CD4-positive, alpha-beta T cell (primary cell): ENCODE measurements at places on chromosomes 7 and 10.

DNA sequence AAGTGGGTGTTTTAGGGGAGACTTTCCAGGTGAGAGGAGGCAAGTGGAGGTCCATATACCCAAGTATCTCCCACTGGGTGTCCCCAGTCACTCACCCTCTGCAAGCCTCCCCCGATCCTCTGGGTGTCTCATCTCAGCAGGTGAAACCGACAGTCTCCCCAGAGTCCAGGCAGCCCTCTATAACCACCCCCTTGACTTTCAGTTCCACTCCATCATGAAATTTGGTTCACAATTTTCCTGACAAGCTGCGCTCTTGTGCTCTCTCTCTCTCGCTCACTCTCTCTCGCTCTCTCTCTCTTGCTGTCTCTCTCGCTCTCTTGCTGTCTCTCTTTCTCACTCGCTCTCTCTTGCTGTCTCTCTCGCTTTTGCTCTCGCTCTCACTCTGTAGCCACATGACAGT lies 8.1 kb upstream of the RABGEF1 start:
- H3K4me1 ChIP-seq: peaks cover 6% of the 10 kb centered on the region
- no peaks in the 10 kb centered on the region for H3K27me3 ChIP-seq
- no peak for DNase-seq
- H3K36me3 ChIP-seq: peaks cover 9% of the 10 kb centered on the region

- DNase-seq: no peak
- H3K27me3 ChIP-seq: no peaks in the 10 kb centered on the region
- H3K4me1 ChIP-seq: peaks cover under 1% of the 10 kb centered on the region
- no peak overlapping the region for H3K27ac ChIP-seq
- H3K4me3 ChIP-seq: no peak overlapping the region
These were observed 41.9 kb downstream of the PDGFA start for GRCh38 chr7:477626-478220.

GRCh38 chr10:97333351-97333600 lies 1.3 kb downstream of the FRAT2 start:
- DNase-seq: peak; percentile 24
- H3K27ac ChIP-seq: no peak overlapping the region
- H3K4me1 ChIP-seq: peaks cover 43% of the 10 kb centered on the region
- peaks cover 22% of the 10 kb centered on the region for H3K36me3 ChIP-seq
- H3K27me3 ChIP-seq: no peaks in the 10 kb centered on the region

DNA sequence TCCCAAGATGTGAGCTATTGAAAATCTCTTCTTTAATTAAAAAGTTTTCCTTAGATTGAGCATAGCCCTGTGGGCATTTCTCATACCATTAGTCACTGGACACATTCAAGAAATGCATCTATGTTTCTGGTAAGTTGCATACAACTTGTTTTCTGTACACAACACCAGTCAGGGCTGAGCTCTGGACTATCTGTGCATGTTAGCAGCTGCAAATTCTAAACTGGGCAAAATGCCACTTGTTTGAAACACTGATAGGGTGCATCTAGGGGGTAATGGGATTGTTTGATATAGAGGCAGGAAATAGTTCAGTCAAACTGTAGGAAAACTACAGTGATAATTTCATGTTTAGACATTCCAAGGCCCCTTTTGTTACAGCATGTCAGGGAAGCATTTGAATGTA lies 145.6 kb upstream of the NPY start:
- no peaks in the 10 kb centered on the region for H3K4me1 ChIP-seq
- no peaks in the 10 kb centered on the region for H3K36me3 ChIP-seq
- no peak overlapping the region for H3K27ac ChIP-seq
- no peak for DNase-seq
- H3K27me3 ChIP-seq: peaks cover 2% of the 10 kb centered on the region

DNA sequence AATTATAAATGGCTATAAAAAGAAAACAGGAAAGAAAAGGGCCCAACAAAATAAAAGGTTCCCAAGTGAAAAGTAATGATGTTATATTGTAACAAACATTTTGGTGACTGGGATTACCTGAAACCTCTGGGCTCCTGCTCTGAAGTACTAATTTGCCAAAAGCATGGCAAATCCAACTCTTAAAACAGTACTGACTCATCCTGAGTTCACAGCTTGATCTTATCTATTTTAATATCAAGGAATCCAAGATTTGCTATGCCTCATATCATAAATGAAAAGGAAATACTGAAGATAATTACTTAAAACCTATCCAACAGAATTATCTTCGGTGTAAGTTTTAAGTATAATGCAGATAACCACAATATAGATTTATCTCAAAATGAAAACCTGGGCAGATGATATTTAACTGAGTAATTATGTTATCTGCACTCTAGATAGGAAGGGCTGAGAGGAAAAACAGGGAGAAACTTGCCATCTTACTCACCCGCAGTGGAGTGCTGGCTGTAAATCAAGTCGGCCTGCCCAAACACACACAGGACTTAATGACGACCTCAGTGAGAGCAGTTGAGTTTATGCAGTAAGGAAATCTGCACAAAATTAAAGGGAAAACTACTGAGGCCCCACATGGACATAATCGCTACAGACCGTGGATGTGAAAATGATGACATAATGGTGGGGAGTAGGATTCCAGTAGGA lies 48.4 kb downstream of the MPP7 start:
- H3K36me3 ChIP-seq: no peaks in the 10 kb centered on the region
- no peaks in the 10 kb centered on the region for H3K27me3 ChIP-seq
- DNase-seq: no peak
- H3K4me3 ChIP-seq: no peak overlapping the region
- no peak overlapping the region for H3K27ac ChIP-seq
- no peaks in the 10 kb centered on the region for H3K4me1 ChIP-seq

DNA sequence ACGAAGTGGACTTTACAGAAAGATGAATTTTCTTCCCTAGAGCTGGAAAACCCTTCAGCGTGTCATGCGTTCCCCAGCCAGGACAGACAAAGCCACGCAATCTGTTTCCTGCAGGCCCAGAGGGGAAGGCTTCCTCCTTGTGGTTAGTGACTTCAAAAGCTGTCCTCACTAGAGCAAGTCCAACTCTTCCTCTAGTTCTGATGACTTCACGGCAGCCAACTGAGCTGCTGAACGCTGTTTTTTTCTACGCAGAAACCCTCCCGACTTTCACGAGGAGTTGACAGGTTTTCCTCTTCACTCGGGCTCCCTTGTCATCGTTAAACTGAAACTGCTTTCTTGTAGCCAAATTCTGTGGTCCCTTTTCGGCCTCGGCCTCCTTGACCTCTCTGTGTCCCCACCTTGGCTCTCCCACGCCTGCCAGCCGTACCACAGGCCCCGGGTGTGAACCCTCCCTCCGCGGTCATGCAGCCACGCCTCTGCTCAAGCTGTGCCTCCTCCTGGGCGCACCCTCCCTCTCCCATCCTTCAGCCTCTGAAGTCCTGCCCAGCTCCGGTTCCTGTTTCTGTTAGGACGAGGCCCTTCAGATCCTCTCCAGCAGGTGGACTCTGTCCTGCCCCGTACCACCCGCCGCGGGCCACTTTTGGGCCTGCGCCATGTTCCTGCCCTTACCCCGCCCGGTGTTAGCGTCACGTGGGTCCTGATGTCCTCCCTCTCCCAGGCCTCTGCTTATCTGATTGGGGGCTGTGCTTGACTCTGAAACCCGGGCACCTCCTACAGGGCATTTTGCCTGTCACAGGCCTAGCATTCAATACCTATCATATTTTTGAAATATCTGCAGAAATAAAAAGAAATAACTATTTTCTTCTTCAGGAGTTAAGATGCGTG lies 39.3 kb downstream of the CUX1 start:
- peak overlapping the region; percentile 83 for H3K27ac ChIP-seq
- DNase-seq: peak; percentile 62
- no peaks in the 10 kb centered on the region for H3K36me3 ChIP-seq

- H3K4me3 ChIP-seq: no peak overlapping the region
- no peaks in the 10 kb centered on the region for H3K36me3 ChIP-seq
- no peaks in the 10 kb centered on the region for H3K27me3 ChIP-seq
- H3K27ac ChIP-seq: no peak overlapping the region
These were observed 378.2 kb upstream of the MYO3A start for GRCh38 chr10:25555865-25556264.

DNA sequence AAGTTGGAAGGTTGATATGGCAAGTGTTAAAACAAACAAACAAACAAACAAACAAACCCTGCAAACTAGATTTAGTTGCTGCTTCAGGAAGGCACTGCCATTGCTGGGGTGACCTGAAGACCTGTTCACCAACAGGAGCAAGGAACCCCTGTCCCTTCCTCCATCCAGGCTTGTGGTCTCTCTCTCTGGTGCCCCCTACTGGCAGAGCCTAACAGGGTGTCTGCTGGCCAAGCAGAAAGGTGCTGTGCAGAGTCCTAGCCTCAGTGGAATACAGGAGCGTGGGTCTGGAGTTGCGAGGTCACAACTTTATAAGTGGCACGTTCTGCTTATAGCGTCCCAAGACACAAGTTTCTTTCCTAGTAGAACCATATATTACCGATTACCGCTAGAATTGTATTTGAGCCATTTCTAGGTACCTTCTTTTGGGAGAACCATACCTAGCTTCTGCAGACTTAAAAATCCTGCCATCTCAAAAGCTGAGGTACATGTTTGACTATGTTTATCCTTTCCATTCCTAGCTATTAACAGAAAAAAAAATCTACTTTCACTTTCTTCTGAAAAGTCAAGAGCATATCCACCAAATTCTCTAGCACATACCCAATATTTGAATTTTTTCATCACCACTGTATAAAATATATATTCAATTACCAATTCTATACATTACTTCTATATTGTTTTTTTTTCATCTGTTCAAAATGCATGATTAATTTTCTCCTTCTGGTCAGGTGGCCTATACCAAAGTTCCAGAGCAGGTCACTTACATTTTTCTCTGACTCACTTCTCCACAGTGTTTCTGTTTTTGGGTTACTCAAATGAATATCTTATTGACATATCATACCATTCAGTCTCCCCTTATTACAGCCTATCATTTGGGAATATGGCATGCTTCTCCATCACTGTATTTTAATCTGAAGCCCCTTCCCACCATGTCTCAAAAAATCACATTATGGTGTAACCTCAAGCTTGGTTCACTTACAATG lies 29.1 kb upstream of the CALD1 start:
- H3K36me3 ChIP-seq: no peaks in the 10 kb centered on the region
- H3K27ac ChIP-seq: no peak overlapping the region
- H3K4me1 ChIP-seq: no peaks in the 10 kb centered on the region
- H3K4me3 ChIP-seq: no peak overlapping the region
- no peaks in the 10 kb centered on the region for H3K27me3 ChIP-seq

GRCh38 chr7:1754345-1754908 lies 84.3 kb downstream of the ELFN1 start:
- H3K27me3 ChIP-seq: peaks cover 4% of the 10 kb centered on the region
- H3K4me3 ChIP-seq: no peak overlapping the region
- H3K36me3 ChIP-seq: no peaks in the 10 kb centered on the region
- no peak for DNase-seq

DNA sequence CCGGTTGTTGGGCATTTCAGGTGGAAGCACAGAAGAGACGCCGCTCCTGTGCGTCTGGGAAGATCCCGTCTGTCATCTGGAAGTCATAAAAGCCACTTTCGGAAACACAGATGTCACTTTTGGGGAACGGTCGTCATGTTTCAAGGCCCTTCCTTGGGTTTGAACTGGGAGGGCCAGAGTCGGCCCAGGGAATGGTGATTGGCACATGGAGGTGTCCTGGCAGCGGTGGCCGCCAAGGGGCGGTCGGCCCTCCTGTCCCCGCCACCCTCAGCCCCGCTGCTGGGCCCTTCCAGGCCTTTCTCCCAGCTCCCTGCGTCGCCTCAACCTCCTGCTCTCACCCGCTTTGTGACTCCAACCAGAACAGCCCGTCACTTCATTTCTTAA lies 115.2 kb upstream of the SFMBT2 start:
- peaks cover 2% of the 10 kb centered on the region for H3K4me1 ChIP-seq
- DNase-seq: no peak
- no peaks in the 10 kb centered on the region for H3K36me3 ChIP-seq
- no peaks in the 10 kb centered on the region for H3K27me3 ChIP-seq

- H3K4me3 ChIP-seq: no peak overlapping the region
- no peaks in the 10 kb centered on the region for H3K36me3 ChIP-seq
- no peak overlapping the region for H3K27ac ChIP-seq
- H3K27me3 ChIP-seq: no peaks in the 10 kb centered on the region
These were observed 47.7 kb downstream of the CDK6 start for GRCh38 chr7:92788559-92789183.
